Activated T-helper 2 cell treated with anti-CD3 and anti-CD28 coated beads, Interferon-gamma antibody, Interleukin-2, Interleukin-4, amounts not matched to agents 10 μg/mL and 5 μg/mL and 100 μg/mL, durations not matched to agents 14 hours and 24 hours and 36 hours (primary cell): ENCODE measurements at places on chromosomes 3 and 15.

GRCh38 chr3:156171281-156172267 lies 51.2 kb downstream of the KCNAB1 start:
- DNase-seq, result no peak

GRCh38 chr15:98735304-98735703 lies 87.0 kb downstream of the IGF1R start:
- no peak for DNase-seq

GRCh38 chr3:147368561-147369221 lies 37.7 kb downstream of the ZIC4 start:
- DNase-seq, result no peak

DNA sequence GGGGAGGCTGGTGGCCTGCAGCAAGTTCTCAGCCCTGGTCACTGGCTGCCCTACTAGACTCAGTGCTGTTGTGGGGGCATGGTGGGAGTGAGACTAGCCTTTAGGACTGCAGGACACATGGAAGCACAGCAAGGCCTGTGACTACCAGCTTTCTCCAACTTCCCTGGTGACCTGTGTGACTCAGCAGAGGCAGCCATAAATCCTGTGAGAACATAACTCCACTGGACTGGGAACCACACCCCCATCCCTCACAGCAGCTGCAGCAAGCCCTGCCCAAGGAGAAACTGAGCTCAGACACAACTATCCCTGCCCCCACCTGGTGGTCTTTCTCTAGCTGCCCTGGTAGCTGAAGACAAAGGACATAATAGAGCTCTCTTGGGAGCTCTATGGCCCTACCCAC lies 111.3 kb downstream of the DCLK3 start:
- DNase-seq, result no peak

DNA sequence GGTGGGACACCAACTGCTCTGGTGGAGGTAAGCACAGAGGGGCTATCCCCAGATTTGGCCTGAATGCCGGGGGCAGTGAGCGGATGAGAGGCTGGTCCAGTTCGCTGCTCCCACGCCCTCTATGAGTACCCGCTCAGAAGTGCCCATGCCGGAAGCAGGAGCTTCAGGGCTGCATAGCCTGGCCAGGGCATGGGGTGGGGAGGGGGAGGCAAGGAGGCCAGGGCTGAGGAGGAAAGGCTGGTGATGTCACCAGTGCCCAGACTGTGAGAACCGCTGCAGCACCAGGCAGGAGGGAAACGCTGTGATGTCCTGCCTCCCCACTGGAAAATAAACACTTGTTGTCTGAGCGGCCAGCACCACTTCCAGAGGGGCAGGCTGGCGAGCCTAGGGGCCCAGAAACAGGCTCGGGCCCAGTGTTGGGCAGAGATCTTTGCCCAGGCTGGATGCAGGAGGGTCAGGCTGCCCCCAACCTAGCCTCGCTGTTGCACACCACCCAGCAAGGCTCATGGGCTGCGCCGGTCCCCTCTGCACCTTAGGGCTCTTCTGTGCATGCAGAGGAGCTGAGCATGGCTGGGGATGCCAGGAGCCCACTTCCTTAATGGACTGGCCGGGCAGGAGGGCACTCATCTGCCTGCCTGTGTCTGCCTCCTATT lies 10.9 kb upstream of the DLL4 start:
- DNase-seq, result no peak
